Putamen (tissue), 1 donor: ENCODE measurements at places on chromosomes 13 and 19.

DNA sequence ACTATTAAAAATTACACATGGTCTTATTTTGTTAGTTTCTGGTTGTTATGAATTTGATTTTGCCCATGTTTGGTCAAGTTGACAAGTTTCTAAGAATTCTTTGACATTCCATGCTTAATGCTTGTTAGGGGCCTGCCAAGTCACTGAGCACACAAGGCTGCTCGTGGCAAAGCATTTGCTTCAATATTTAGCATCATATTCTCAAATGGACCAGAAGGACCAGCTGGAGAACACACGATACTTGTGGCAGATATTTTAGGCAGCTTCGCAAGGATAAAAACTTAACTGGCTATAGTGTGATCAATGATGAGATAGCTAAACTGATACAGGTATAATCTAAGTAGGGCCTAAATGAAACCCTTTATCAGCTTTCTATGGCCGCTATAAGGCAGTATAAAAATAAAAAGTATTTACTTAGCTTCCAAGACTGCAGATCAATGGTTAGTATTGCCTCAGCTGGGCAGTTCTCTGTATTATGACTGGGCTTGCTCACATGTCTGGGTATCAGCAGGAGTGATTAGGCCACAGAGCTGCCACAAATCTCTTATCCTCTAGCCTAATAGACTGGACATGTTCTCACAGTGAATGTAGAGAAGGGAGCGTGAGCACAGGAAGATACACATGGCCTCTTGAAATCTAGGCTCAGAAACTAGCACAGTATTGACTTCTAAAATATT is 155.9 kb upstream of the SPRY2 start:
- no peak for DNase-seq

GRCh38 chr13:20053891-20054290 is 95.4 kb downstream of the ZMYM2 start:
- no peak for DNase-seq

DNA sequence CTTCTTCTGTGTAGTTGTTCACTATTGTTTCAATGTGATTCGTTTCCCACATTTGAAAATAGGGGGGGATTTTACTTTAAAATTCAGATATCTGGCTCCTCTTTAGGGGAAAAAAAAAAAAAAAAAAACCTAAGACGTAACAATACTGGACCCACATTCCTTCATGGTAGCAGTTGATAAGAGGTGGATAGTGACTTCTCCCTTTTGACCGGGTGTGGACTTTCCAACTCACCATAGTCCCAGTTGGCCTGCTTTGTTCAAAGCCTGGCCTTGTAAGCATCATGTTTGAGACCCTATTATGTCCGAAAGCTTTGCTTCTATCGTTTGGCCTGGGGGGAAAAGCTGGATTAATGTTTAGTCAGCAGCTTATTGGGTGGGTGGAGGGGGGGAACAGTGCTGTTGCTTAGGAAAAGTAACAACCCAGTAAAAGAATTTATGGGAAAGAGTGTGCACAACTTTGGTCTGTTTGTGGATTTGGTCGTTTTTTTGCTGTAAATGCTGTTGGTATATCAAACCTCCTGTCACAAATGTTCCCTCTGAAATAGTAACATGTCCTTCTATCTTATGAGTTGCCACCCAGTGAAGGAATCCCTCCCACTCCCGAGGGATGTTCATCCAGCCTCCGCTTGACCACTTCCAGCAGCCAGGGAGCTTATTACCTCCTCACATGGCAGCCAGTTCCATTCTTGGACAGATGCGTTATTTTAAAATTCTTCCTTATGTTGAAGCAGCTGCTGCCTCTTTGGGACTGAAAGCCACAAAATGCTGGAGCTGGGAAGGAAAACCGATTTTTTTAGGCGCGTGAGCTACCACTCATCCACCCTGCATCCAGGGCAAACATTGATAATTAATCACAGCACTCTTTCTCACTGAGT is 10.4 kb downstream of the SAMD4B start:
- DNase-seq: no peak

GRCh38 chr13:69948016-69948415 is 159.6 kb upstream of the ATXN8OS start:
- DNase-seq: no peak

- DNase-seq: no peak
These were observed 18.8 kb downstream of the ZSCAN5A start for GRCh38 chr19:56295531-56296455.

DNA sequence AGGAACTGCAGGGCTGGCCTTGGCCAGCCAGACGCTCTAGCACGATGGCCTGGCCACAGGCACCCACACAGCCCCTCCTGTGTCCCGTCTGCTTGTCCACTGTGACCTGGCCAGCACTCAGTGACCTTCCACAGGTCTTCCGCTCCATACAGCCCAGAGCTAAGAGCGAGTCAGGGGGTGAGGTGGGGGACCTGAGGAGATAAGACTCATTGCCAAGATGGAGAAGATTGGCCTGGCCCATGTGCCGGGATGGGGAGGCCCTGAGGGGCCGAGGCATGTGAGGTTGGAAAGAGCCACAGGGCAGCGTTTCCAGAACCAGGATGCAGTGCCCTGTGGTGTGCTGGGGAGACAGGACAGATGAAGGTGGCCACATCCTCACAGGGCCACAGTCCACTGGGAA is 10.2 kb upstream of the SLC7A9 start:
- DNase-seq: no peak

- DNase-seq: no peak
These were observed 932 bp upstream of the ZNF486 start for GRCh38 chr19:20165971-20166592.

GRCh38 chr13:47049276-47049989 is 152.6 kb upstream of the HTR2A start:
- no peak for DNase-seq

GRCh38 chr13:110559429-110559943 is 2.0 kb downstream of the RAB20 start:
- DNase-seq: no peak

DNA sequence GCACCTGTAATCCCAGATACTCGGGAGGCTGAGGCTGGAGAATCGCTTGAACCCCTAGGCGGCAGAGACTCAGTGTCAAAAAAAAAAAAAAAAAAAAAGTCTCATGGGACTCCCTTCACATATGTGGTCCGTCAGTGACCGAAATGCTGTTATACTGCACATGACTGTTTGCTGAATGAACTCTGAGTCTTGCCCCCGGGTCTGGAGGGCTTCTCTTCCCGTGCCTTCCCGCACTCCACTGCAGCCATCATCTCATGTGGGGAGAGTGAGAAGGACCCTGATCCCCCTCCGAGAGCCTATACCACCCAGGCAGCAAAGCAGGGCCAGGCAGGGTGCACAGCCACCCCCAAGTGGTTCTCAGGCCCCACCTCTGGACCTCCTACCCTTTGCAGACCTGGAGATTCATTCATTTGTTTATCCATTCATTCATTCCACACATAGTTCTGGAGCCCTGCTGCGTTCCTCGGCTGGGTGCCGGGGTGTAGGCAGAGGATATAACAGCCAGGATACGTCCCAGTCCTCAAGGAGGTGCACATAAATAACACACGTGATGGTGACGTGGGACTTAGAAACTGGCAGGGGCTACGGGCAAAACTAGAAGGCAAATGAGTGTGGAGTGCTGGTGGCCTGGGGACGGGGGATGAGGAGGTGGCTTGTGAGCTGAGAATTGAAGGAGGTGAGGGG is 14.2 kb downstream of the NDUFA11 start:
- no peak for DNase-seq

DNA sequence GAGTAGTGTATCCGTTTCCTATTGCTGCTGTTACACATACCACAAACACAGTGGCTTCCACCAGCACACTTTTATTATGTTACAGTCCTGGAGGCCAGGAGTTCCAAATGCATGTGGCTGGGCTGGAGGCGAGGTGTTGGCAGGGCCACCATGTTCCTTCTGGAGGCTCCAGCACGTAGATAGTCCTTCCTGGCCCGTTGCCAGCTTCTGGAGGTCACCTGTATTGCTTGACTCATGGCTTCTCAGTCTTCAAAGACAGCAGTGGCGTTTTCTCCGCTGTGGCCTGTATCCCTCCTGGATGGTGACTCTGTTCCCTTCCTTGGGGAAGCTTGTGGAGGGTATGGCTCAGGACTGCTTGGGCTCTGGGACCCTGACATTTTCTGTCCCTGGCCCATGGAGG is 15.2 kb downstream of the ZNF473 start:
- no peak for DNase-seq

DNA sequence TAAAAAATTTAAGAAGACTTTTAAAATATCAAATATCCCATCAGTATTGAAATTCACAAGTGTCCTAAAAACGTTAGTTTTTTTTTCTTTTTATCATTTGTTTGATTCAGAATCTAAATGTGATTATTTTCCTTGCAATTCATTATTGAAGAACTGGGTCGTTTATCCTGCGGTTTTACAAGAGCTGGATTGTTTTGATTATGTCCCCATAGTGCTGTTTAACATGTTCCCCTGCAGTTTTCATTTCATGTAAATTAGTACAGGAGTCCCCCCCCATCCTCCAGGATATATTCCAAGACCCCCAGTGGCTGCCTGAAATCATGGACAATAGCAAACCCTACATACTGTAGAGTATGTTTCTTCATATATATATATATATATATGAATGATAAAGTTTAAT is 105.7 kb downstream of the KCTD15 start:
- no peak for DNase-seq

DNA sequence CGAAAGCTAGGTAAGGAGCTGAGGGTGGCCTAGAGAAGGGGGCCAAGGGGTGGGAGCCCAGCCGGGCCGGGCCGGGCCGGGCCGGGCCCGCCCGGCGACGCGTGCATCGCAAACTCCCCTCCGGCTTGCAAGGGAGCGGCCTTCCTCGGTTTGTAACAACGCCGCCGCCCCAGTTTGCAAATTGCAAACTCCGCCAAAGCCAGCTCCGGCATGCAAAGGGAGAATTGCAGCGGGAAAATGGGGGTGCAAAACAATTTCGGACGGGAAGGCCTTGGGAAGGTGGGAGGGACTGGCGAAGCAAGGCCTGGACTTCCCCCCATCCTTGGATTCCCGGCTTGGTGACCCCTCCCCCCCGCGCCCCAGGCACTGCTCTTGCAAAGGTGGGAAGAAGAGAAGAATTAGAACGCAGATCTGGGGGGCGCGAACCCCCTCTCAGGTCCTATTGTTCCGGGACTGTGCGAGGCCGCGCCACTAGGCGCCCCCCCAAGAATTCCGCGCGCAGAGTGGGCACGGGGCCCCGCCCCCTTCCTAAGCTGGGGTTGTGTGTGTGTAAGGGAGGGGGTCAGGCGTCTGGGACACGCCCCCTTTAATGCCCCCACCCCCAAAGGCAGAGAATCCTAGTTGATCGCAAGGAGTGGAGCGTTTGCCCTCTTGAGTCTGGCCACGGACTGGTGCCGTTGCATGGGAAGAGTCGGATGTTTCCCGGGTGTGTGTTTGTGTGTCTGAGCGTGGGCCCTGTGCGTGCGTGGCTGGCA is 926 bp downstream of the PRR12 start:
- DNase-seq: peak; percentile 53

DNA sequence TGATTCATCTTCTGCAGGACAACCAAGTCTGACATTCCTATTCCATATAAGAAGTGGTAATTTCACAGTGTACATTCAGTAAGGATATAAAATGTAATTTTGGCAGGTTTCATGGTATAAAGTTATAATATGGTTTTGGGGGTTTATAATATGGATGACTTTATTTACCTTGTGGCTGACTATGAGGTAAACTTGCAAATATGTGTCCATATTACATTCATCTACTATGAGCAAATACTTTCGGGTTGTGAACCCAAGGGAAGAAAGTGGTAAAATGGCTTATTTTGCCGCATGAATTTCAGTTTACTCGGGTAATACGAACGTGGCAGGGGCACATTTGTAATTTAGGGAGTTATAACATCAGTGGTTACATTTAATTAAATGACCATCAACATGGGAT is 86.7 kb upstream of the TNFSF11 start:
- DNase-seq: no peak

DNA sequence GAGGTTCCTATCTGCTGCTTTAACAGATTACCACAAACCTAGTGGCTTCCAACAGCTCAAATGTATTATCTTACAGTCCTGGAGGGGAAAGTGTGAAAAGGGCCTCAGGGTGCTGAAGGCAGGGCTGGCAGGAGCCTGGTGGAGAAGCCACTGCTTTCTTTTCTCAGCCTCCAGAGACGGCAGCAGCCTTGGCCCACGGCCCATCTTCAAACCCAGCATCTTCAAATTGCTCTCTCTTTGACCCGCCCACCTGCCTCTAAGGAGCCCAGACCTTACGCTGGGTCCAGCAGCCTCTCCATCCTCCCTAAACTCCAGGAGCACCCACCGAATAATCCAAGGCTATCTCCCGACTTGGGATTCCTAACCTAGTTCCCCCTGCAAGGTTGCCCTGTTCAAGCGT is 35.6 kb downstream of the C13orf46 start:
- no peak for DNase-seq

DNA sequence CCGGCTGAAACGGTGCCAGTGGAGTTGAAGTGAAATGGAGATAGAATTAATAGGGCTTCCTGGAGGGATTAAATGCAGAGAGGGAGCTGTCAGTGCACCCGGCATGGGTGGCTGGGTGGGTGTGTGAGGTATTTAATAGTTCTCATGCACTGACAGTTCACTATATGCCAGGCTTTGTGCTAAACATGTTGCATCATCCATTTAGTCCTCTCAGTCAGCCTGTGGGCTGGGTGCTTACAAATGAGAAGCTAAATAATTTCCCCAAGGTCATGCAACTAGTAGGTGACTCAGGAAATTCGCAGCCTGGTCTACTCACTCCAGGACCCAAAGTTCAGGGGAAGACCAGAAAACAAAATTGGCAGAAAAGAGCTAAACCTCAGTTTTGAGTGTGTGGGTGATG is 63.5 kb upstream of the SPATA13 start:
- peak; percentile 79 for DNase-seq

DNA sequence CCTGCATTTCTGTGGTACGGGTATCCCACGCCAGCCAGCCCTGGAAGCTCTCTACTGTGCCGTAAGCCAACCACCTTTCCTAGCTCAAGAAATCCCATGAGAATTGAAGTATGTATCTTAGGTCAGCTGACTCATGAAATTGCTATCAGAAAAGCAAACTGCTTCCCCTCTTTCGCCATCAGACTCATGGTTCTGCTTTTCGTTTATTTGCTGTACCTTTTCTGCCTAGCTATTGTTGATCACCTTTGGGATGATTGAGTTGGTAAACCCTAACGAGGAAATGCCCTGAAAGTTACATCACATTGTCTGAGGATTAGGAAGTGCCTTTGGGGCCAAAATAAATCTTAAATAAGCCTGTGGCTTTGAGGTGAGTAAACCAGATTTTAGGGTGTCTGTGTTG is at the start of gene ADGRE3:
TSS of gene ADGRE3 (minus strand) at position 81 of the 400 bp plus-strand sequence. CDS start at position 7, 74 bp downstream.
- no peak for DNase-seq

DNA sequence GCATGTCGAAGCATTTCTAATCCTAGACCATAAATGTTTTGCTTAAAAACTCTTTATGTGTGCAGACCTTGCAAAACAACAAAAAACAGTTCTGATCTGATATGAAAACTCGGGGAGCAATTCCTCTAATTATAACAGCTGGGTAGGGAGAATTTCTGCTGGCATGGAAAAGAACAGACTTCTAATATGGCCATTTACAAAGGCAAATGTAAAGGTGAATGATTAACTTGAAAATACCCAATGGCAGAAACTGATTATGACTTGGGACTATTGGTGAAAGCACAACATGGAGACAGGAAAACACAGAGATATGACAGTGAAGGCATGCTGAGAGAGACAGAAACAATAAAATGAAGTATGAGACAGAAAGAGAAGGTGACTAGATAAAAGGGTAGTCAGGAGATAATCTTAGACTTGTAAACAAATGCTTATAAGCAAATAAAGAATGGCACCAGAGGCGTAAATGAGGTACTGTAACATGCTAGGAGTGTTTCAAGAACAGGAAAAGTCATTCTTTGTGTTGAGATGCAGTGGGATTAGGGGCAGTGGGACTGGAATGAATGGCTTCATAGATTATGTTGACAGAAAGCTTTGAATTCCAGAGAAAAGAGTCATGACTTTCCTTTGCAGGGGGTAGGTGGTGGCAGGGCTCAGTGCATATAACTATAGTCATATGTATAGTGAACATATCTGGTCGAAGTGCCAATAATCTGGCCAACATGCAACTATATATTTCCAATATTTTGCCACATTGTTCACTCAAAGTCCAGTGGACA is 393.0 kb downstream of the ITGBL1 start:
- DNase-seq: no peak
